ENCODE measurements at places on chromosomes 12 and 14.

GRCh38 chr12:110530511-110530910, 28.4 kb downstream of the RAD9B start:
- peak; percentile 38 for DNase-seq

GRCh38 chr12:114858388-114859146, 174.6 kb upstream of the TBX3 start:
- no peak for DNase-seq

DNA sequence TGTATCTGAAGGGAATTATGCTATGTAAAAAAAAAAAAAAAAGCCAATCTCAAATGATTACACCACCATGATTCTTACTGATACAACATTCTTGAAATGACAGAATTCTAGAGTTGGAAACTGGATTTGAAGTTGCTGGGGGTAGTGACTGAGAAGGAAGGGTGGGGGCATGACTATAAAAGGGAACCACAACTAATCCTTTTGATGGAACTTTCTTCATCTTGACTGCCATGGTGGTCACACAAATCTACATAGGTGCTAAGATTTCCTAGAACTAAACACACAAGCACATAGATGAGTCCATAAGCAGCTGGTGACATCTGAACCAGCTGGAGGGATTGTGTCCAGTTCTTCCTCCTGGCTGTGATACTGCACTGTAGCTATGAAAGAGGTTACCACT, 51.4 kb downstream of the CLMN start:
- DNase-seq: no peak

GRCh38 chr12:3034067-3034750, 43.0 kb upstream of the TSPAN9 start:
- peak; percentile 75 for DNase-seq

- DNase-seq: no peak
These were observed 6.9 kb upstream of the TUNAR start for GRCh38 chr14:95869776-95870175.

DNA sequence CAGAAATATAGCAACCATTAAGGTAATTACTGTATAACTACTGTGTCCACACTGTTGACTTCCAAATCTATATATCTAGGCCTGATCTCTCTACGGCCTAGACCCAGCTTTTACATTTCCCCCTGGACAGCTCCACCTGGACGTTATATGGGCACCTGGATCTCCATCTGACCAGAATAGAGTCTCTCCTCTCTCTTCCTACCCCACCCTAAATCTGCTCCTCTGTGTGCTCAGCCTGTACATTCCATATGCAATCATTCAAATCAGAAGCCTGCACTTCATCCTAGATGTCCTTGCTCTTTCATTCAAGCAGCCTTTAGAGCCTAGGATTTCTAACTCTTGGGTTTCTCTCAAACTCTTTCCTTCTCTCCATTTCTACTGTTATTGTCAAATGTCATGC, 255.0 kb downstream of the PAX9 start:
- no peak for DNase-seq

DNA sequence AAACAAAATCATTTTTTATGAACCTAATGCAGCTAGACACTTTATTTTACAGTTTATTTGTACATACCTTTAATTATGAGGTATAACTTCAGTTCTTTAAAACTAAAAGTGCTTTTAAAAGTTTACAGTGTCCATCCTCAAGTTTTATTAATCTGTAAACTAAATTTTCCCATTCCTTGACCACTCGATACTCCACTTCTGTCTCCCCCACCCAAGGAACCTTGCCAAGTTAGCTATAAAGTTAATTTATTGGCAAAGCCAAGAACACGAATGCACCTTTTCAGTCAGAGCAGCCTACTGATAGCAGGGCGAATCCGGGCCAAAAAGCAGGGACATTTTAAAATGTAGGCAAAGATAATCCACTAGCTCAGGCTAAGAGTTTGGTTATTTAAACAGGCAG, 29.6 kb downstream of the NAA30 start:
- no peak for DNase-seq

- DNase-seq: no peak
These were observed 240.9 kb downstream of the TMEM121 start for GRCh38 chr14:105767315-105767714.

DNA sequence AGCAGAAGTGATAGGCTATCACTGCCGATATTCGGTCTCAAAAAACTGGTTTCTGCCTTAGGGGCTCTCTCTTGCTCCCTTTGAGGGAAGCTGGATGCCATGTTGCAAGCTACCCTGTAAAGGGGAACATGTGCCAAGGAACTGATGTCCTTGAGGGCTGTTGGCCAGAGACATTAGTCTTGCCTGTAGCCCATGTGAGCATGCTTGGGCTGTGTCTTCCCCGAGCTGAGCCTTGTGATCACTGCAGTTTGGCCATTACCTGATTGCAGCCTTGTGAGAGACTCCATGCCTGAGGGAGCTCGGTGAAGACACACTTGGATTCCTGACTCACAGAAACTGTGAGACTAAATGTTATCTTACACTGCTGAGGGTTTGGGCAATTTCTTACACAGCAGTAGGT, 18.8 kb downstream of the RTRAF start:
- DNase-seq: no peak

DNA sequence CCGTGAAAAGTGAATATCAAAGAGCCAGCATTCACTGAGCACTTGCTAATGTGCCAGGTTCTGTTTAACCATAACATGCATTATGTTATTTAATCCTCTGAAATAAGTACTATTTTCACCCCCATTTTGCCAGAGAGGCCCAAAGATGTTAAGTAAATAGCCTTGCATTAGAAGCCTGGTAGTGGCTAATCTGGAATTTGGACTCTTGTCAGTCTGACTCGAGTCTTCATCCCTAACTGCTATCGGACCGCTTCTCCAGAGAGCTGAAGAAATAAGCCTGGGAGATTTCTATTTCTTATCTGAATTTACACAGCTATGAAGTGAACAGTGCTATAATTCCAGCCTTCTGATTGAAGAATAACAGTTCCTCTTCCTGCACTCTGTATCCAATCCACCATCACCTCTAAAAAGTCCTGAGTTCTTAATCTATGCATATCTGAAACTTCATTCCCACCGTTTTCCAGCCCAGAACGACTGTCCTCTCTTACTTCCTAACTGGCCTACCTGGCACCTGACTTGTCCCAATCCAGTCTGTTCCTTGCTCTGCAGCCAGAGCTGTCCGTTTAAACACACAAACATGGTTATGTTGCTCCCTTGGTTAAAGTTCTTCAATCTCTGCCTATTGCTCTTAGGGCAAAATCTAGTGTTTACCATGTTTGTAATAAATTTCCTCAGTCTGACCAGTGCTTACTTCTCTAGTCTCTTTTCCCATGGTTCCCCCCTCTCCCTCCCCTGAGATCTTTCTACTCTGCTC, 2.3 kb downstream of the POLR3B start:
- DNase-seq: no peak

- DNase-seq: no peak
These were observed 91.7 kb downstream of the ZFP36L1 start for GRCh38 chr14:68701001-68701741.

GRCh38 chr14:76089575-76089974, 62.1 kb upstream of the GPATCH2L start:
- no peak for DNase-seq

DNA sequence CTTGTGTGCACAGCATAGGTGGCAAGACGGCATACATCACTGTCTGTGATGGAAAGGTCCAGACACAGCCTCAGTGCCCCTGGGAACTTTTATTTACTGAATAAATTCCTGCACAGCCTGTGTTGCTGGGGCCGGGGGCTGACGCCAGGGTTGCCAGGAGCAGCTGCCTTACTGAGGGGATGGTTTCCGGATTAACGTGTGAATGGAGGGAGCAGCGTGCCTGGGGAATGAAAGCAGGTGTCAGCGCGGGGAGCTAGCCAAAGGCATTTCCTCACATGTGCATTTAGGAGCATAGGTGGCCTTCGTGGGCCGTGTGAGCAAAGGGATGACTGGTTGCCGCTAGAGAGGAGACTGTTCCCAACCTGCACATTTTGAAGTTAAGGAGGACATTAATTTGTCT, 41.6 kb downstream of the SFSWAP start:
- DNase-seq: no peak

GRCh38 chr14:69055999-69056788, 77.1 kb upstream of the ACTN1 start:
- DNase-seq: peak; percentile 77

DNA sequence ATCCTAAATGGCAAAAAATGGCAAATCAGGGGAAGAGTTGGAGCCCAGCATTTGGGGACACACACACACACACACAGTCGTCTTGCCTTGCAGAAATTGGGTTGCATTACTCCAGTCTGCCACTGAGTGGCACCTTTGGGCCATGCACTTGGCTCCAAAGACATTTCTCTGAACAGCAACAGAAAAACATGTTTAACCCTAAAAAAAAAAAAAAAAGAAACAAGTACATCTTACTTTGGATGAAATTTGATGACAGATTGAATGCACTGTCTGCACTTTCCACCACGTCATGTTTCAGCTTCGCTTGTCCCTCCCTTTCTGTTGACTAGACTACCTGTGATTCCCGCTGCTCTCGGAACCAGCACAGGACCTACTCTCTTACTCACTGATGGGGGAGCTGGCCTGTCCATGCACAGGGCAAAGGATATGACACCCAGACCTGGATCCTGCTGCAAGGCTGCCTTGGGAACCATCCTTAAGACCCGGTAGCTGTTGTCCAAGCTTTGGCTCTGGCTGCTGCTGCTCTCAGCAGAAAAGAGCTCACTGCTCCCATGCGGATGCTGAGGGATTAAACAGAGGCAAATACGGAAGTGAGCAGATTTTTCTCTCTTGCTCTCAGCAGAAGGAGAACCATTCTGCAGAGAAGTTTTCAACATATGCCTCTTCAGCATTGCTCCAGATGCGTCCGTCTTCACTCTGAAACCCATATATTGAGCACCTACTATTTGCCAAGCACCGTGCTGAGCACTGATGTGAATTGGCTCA, 376.8 kb downstream of the DPF3 start:
- DNase-seq: peak; percentile 82

DNA sequence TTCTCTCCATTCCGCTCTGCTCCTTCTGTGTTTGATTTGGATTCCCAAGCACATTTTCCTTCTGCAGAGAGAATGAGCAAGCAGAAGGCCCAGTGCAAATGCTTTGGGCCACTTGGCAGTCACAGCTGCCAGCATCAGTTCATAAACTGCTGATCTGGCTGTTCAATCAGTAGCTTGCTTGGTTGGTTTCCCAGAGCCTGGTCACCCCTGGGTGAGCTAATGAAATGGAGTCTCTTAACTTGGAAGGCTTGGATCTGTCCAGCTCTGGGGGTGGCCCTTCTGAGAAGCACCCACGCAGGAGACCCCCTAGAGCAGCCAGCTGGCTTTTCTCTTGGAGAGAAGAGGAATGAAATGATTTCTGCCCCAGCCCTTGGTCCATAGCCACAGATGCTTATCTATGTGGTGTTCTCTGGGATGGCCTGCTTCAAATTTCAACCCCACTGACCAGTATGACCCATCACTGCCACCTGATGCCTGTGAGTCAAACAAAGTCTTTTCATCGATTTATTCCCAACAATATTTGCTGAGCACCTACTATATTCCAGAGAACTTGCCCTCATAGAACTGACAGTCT, 30.3 kb downstream of the FAIM2 start:
- no peak for DNase-seq

GRCh38 chr14:102508410-102508773, 1.2 kb downstream of the ANKRD9 start:
- no peak for DNase-seq

All from mesenchymal stem cell (in vitro differentiated cells and primary cell).